Neural crest cell (in vitro differentiated cells): ENCODE measurements at places on chromosomes 6 and 20. TPM values are rescaled to one million over a fixed set of nuclear protein-coding genes. Genes with fewer than 3 reads are reported as not detected.
A peak's percentile ranks its signal among the peaks of the same experiment; 100 is the strongest.

- DNase-seq: no peak
- peaks cover under 1% of the 10 kb centered on the region for H3K27me3 ChIP-seq
- H3K27ac ChIP-seq: no peak overlapping the region
- H3K4me3 ChIP-seq: no peak overlapping the region
Observed at GRCh38 chr6:84877515-84878210, 113.3 kb upstream of the TBX18 start.

DNA sequence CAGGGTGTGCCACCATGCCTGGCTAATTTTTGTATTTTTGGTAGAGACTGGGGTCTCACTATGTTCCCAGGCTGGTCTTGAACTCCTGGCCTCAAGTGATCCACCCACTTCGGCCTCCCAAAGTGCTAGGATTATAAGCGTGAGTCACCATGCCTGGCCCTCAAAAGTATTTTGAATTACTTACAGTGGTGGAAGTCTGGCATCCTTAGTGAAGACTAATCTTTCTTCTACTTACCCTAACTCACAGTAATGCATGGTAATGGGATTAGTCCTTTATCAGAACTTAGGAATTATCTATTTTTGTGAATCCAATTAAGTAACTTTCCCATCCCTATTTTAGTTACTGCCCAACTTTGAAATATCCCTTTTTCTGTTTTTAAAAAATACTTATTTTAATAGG lies 3.9 kb downstream of the RWDD1 start:
- H3K36me3 ChIP-seq: no peaks in the 10 kb centered on the region
- no peak overlapping the region for H3K4me3 ChIP-seq
- no peaks in the 10 kb centered on the region for H3K27me3 ChIP-seq

- peaks cover 4% of the 10 kb centered on the region for H3K4me1 ChIP-seq
- no peak overlapping the region for H3K27ac ChIP-seq
- no peak for DNase-seq
- H3K27me3 ChIP-seq: peaks cover 1% of the 10 kb centered on the region
Observed at GRCh38 chr6:13865141-13865540, 50.8 kb upstream of the MCUR1 start.

The WFDC5 gene
- total RNA-seq: not detected in 2 replicates

The HFE gene
- 1.7 and 2.4 TPM in 2 replicates for total RNA-seq

DNA sequence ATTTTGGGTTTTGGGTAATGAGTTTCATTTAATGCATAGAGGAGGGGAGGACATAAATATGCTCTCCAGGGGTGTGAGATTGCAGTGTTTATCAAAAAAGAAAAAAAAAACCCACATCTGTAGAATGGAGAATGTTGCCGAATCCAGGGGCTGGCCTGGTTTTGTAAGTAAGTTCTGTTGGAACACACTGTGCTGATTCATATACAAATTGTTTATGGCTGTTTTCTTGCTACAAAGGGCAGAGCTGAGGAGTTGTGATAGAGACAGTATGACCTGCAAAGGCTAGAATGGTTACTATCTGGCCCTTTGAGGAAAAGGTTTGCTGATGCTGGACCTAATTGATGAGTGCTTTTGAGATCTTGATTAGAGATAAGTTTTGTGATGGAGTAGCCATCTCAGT lies 30.4 kb downstream of the SCAF8 start:
- H3K4me1 ChIP-seq: peaks cover 49% of the 10 kb centered on the region
- no peak overlapping the region for H3K4me3 ChIP-seq
- peaks cover 11% of the 10 kb centered on the region for H3K36me3 ChIP-seq
- H3K27ac ChIP-seq: no peak overlapping the region
- no peak for DNase-seq

DNA sequence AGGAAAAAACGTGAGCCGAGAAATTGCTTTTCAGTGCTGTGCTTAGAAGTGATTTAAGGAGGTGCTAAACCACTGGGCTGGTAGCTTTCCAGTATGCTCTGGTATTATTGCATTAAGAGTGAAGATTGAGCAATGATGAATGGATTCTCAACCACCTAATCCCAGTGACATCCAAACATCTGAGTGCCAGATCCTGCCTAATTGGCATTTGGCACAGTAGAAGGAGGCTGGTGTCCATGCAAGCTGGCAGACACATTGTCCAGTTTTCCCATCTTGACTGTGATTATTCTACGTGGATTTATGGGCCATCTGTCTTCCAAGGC lies 398.0 kb upstream of the PLCB4 start:
- H3K27ac ChIP-seq: no peak overlapping the region
- H3K36me3 ChIP-seq: peaks cover 8% of the 10 kb centered on the region
- no peaks in the 10 kb centered on the region for H3K27me3 ChIP-seq
- peaks cover 12% of the 10 kb centered on the region for H3K4me1 ChIP-seq
- H3K4me3 ChIP-seq: no peak overlapping the region
- no peak for DNase-seq

- H3K4me3 ChIP-seq: no peak overlapping the region
- no peaks in the 10 kb centered on the region for H3K36me3 ChIP-seq
- peaks cover 49% of the 10 kb centered on the region for H3K27me3 ChIP-seq
- H3K27ac ChIP-seq: no peak overlapping the region
- no peak for DNase-seq
- peaks cover 25% of the 10 kb centered on the region for H3K4me1 ChIP-seq
Observed at GRCh38 chr20:23205211-23205610, 119.1 kb upstream of the CD93 start.

The MATN4 gene
- total RNA-seq: 0.18 TPM in 1 of 2 replicates, not detected in the other

DNA sequence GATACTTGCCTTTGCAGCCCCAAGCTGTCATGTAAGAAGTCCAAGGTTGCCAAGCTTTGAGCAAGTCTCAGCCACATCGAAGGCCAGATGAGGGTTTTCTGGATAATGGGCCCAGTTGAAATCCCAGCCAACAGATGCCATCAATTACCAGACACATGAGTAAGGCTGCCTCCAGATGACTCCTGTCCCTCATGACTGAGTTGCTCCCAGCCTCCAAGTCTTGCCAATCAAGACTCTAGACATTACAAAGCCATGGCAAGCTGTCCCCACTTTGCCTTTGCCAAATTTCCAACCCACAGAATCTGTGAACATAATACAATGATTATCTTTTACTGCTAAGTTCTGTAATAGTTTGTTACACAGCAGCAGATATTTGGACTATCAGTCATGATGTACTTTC lies 76.8 kb upstream of the ARMC2 start:
- no peak for DNase-seq
- peaks cover 7% of the 10 kb centered on the region for H3K36me3 ChIP-seq
- H3K4me3 ChIP-seq: no peak overlapping the region
- H3K4me1 ChIP-seq: peaks cover 4% of the 10 kb centered on the region
- peaks cover 10% of the 10 kb centered on the region for H3K27me3 ChIP-seq
- H3K27ac ChIP-seq: no peak overlapping the region

The MUC21 gene
- not detected in 2 replicates for total RNA-seq

GRCh38 chr6:158262755-158263154 lies 49.5 kb upstream of the TULP4 start:
- H3K4me3 ChIP-seq: no peak overlapping the region
- H3K27me3 ChIP-seq: no peaks in the 10 kb centered on the region
- peaks cover 26% of the 10 kb centered on the region for H3K36me3 ChIP-seq
- no peak for DNase-seq
- H3K27ac ChIP-seq: no peak overlapping the region
- H3K4me1 ChIP-seq: peaks cover 18% of the 10 kb centered on the region

The IGF2R gene
- 97.3 and 103 TPM in 2 replicates for total RNA-seq

DNA sequence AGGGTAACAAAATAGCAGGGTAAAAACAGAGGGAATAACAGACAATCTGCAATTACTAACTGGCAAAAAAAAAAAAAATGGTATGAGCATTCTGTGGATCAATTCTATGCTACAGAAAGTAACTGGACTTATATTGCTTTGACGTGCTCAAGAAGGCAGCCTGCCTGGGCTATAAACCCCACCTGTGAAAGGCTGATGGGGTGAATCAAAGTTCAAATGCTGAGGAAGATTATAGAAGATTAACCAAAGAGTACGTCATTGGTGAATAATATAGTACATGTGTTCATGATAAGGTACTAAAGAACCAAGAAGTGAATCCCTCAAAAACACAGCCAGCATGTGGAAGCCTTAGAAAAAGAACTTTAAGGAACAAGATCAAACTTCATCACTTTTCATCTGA lies 441.9 kb upstream of the PTCHD4 start:
- no peak for DNase-seq
- H3K27ac ChIP-seq: no peak overlapping the region
- H3K4me1 ChIP-seq: no peaks in the 10 kb centered on the region
- no peaks in the 10 kb centered on the region for H3K36me3 ChIP-seq
- H3K27me3 ChIP-seq: peaks cover 5% of the 10 kb centered on the region
- no peak overlapping the region for H3K4me3 ChIP-seq

The POM121L2 gene
- total RNA-seq: not detected in 2 replicates

The TMEM200A gene
- 2.9 and 3.2 TPM in 2 replicates for total RNA-seq

DNA sequence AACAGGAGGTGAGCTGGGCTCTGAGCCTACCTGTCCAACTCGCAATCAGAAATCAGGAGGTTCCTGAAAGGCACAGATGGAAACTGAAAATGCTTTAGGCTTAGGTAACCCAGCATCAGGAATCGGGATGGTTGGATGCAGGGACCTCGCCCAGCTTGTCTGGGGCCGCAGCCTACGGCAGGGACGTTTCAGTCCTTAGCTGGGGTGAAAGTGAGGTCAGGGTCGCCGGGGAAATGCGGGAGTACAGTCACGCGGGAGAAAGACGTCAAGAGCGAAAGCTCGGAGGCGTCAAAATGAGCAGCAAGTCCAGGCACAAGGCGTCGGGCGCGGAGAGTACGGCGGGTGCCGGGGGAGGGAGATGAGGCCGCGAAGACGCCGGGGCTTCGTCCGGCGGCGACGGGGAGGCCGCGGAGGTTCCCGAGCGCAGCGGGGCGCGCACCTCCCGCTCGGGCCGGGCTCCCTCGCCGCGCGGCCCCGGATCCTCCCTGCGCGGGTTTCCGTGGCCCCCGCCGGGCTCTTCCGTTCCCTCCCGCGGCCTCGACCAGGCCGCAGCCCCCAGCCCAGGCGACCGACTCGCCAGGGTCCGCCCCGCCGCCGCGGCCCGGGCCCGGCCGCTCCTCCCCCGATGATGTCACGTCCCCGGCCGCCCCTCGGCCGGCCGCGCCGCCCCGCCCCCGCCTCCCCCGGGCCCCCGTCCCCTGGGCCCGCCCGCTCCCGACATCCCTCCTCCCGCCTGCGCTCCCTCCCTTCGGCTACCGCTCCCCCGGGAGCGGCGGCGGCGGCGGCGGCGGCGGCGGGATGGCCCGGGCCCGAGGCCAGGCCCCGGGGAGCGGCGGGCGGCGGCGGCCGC lies at the start of gene EBF4:
Gene EBF4, plus strand, starts transcription at position 745 of the 850 bp plus-strand sequence. CDS start 866 bp downstream, outside the sequence.
- peak within 1 kb of the TSS; percentile 48 for H3K27ac ChIP-seq
- peaks cover 5% of the 10 kb centered on the region for H3K36me3 ChIP-seq
- peak; percentile 22 for DNase-seq
- H3K4me1 ChIP-seq: peaks cover 32% of the 10 kb centered on the region
- peaks cover 81% of the 10 kb centered on the region for H3K27me3 ChIP-seq
- peak within 1 kb of the TSS; percentile 89 for H3K4me3 ChIP-seq

The CNR1 gene
- 8.4 and 9.9 TPM in 2 replicates for total RNA-seq

GRCh38 chr6:29749308-29749662 lies 26.1 kb downstream of the HLA-F start:
- no peak overlapping the region for H3K27ac ChIP-seq
- H3K27me3 ChIP-seq: peaks cover 79% of the 10 kb centered on the region
- no peaks in the 10 kb centered on the region for H3K36me3 ChIP-seq
- H3K4me3 ChIP-seq: peak overlapping the region; percentile 88
- DNase-seq: no peak
- H3K4me1 ChIP-seq: peaks cover 26% of the 10 kb centered on the region

DNA sequence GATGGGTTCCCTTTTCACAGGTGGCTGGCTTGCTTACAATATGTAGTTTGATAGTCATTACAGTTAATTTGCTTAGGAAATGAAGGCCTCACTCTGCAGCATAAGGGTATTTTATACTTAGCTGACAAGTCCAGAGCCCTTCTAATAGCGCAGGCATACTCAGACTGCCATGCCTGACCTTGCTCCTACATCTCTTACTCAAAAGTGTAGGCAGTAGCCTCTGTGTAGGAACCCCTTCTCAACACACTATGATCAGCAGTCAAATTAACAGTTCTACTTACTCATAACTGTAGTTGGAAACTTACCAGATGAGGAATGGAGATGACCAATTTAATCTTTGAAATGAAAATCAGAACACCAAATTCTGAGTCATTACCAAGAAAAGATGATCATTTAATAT lies 373.5 kb downstream of the TBC1D32 start:
- no peak for DNase-seq
- H3K27me3 ChIP-seq: no peaks in the 10 kb centered on the region
- no peaks in the 10 kb centered on the region for H3K36me3 ChIP-seq
